WTC11 (cell line): ENCODE measurements at places on chromosomes 5 and 9.

- no peak for DNase-seq
These were observed 301.2 kb downstream of the KIAA0825 start for GRCh38 chr5:94316916-94317838.

- DNase-seq = no peak
These were observed 6.5 kb upstream of the FBXO10 start for GRCh38 chr9:37582548-37583157.

GRCh38 chr5:11684607-11685006 lies 219.6 kb downstream of the CTNND2 start:
- DNase-seq = no peak

- no peak for DNase-seq
These were observed 23.8 kb downstream of the SHC3 start for GRCh38 chr9:89154651-89155336.

DNA sequence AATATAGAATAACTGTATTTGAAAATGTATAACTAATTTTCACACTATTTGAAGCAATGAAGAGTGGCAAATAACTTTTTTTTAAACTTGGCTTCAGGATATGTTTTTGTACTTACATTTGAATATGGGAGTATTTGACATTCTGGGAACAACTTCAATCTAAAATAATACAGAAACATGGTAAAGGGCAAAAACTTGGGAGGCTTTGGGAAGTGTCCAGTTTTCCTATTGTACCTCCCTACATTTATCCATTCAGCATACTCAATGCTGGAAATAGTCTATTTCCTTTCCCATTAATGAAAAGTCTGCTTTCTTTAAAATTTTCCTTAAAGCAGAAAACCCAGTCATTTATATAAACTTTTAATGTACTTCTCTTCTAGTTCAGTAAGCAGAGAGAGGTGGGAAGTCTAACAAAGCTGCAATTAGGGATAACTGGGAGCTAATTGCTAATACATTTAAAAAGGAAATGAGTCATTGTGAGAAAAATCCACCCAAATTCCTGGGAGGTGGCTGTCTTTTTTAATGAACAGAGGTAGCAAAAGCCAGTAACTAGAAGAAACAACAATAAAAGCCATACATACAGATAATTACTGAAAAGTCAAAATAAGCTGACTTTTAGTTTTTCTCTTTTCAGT lies 128.8 kb downstream of the FBN2 start:
- no peak for DNase-seq

DNA sequence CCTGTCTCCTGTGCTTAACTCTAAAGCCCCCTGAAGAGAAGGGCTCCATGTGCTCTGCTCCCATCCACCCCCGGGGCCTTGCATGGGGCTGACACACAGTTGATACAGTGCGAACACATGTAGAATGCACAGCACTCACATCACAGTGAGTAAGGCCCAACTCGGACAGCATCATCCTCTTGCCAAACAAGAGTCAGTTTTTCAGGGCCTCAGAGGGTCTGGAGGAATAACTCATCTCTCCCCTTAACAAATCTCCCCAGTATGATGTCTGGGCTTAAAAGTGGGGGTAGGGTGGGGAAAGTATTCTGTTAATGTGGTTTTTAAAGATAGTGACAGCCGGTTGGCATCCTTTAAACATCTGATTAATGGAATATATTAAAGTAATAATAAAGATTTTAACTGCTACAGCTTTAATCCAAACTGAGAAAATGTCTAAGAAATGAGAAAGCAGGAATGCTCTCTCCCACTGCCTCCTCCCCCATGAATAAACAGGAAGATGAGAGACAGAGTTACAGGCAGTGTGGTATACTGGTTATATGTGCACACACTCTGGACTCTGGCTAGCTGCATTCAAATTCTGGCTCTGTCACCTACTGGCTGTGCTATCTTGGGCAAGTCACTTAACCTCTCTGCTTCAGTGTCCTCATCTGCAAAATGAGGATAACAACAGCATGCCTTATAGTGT lies 22.5 kb downstream of the APBA1 start:
- DNase-seq = no peak

DNA sequence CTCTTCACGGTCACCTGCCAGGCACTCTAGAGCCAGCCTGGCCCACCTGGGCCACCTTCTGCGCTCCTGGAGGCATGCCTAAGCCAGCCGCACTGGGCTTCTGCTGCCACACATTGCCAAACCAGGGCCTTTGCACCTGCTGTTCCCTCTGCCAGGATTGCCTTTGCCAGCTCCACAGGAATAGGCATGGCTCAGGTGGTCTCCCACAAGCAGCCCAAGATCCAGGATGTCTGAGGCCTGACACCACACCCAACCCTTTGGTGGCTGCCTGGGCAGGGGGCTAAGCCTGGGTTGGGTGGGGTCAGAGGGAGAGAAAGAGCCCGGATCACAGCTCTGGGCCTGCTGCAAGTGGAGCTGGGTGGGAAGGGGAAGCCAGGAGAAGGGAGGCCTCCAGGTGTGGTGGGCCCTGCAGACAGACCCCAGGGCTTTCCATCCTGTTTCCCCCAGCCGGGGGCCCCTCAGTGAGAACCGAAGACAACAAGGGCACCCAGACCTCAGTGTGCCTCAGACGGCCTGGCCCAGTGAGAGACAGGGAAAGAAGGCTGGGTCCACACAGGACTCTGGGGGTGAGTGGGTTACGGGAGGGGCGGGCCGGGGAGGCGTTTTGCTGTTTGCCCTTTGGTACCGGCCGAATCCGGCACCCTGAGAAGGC lies 672 bp upstream of the SUSD3 start:
- DNase-seq = no peak

DNA sequence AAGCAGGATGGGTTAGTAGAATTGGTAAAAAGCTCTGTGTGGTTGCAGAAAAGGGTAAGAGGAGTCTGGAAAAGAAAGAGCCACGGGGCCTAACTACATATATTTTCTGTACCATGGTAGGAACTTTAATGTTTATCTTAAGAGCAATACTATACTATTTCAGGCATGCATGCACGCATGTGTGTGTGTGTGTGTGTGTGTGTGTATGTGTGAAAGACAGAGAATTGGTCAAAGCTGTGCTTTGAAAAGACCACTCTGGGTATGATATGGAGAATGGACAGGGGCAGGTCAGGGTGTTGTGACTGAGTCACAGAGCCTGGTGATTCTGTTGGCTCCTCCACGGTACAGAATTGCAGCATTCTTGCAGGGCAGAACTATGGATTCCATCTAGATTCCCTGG lies 339.3 kb downstream of the SLIT3 start:
- no peak for DNase-seq

- DNase-seq = no peak
These were observed 278.2 kb downstream of the SLIT3 start for GRCh38 chr5:169022718-169023117.

DNA sequence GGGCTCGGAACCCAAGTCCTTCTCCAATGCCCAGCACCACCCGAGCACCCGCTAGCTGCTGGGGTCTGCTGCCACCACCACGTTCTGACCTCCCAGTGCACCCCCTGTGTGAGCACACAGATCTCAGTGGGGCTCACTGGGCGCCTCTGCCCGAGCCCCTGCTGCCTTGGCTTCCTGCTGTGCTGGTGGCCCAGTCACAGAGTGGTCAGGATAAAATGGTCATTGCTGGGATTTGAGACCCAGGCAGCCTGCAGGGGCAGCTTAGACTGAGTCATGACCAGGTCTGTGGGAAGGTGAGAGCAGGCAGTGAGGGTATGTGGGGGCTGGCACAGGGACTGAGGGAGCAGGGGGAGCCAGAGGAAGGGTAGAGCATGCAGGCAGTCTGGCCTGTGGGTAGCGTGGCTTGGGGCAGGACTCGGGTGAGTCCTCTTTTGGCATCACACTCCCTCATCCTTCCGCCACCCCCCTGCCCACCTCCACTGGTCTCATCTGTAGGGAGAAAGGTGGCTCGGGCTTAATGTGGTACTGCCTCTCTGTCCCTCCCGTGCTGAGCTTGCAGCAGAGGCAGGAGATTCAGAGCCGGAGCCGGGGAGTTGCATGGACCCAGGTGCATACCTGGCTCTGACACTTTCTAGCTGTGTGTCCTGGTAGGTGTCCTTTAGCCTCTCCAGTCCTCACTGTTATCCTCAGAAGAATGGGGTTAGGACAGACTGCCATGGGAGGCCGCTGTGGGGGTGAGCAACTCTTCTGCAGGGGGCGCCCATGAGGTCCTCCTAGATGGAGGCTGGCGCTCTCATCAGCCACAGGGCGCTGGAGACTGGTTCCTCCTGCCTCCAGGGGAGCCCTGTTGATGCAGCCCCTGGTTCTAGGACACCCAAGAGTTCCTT lies 32.1 kb downstream of the USP20 start:
- peak; percentile 50 for DNase-seq

- DNase-seq = peak; percentile 90
These were observed 60.9 kb downstream of the CXXC5 start for GRCh38 chr5:139708877-139709581.

DNA sequence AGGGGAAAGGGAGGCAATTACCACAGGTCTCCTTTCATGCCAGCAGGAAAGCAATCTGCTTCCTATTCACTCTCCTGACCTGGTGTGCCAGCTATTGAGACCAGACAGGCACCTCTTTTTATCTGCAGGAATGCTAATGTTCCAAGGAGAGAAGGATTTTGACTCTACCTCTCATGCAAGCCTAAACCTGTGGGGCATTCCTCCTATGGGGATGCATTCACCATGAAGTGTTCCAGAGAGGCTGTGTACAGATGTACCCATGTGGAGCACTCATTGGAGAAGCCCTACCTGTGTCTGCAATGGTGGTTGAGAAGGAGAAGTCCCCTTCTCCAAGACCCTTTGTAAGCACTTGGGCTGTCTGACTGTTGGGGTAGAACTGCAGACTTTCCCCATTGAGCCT lies 45.4 kb upstream of the EDIL3 start:
- DNase-seq = no peak

- peak; percentile 67 for DNase-seq
These were observed 22.6 kb downstream of the DUSP1 start for GRCh38 chr5:172748341-172748843.

GRCh38 chr5:137629646-137630045 lies 106.2 kb downstream of the KLHL3 start:
- peak; percentile 46 for DNase-seq

- no peak for DNase-seq
These were observed 2.0 kb downstream of the SPINK7 start for GRCh38 chr5:148314187-148314586.

DNA sequence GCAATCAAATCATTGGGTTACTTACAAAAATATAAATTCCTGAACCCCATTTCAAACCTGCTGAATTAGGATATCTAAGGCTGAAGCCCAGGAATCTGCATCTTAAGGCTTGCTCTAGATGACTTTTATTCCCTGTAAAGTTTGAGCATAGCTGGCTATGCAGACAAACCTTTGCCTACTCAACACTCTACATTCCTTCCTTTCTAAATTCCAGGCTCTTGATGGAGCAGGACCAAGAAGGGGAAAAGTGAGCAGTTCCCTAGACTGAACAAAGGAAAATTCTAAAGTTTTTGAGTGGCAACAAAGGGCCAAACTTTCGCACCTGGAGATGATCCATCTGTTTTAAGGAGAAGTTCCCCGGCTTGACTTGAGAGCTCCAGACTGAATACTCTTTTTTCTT lies 9.8 kb upstream of the ADRA1B start:
- no peak for DNase-seq

DNA sequence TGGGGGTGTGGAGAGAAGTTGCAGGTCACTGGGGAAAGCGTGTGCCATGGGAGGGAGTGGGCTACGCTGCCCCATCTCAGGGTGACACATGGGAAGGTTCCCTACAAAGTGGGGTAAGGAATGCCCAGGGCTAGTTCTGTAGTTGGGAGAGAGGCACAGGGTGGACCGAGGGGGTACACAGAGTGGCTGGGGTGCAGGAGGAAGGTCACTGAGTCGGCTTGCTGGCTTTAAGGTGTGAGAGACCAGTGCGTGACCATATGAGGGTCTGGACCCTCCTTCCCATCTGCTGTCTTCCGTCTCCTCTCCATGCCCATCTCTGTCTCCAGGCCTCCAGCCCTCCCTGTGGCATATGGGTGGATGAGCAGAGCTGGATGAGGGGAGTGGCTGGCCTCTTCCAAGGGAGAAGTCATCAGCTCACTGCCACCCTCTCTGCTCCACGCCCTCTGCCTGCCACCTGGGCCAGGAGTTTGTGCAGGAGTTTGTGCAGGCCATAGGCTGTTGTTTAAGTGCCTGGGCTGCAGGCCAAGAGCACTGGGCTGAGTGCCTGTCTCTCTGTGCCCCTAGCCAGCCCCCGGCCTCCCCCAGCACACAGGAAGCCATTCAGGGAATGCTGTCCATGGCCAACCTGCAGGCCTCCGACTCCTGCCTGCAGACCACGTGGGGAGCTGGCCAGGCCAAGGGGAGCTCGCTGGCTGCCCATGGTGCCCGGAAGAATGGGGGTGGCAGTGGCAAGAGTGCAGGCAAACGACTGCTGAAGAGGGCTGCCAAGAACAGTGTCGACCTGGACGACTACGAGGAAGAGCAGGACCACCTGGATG lies 96.8 kb downstream of the PHF2 start:
- peak; percentile 5 for DNase-seq

- DNase-seq = no peak
These were observed 558.4 kb downstream of the PRDM9 start for GRCh38 chr5:24065779-24066178.

DNA sequence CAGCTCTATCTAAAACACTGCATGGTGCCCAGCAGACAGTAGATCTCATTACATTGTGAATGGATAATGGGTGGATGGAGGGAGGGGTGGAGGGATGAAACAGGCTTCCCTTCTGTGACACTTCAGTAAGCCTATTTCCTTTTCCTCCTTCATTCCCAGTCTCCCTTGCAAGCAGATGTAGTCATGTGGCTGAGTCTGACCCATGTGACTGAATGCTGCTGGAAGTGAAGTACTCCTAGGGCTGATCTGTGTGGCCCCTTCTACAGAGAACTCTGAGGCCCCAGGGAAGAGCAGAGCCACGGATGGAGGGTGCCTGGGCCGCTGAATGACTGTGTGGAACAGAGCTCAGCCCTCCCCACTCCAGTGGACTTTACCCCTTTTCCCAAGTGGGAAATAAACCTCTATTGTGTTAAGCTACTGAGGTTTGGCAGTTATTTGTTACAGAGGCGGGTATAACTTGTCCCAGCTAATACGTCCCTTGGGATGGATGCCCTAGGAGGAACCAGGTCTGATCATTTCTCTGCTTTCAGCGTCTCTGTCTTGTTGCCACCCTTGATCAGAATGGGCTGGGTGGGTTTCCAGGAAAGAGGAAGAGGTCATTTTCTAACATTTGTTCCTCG lies 176.1 kb upstream of the MVB12B start:
- no peak for DNase-seq

GRCh38 chr5:102932781-102933180 lies 177.7 kb downstream of the PAM start:
- no peak for DNase-seq

- DNase-seq = peak; percentile 89
These were observed 709 bp downstream of the IQGAP2 start for GRCh38 chr5:76403766-76404222.

DNA sequence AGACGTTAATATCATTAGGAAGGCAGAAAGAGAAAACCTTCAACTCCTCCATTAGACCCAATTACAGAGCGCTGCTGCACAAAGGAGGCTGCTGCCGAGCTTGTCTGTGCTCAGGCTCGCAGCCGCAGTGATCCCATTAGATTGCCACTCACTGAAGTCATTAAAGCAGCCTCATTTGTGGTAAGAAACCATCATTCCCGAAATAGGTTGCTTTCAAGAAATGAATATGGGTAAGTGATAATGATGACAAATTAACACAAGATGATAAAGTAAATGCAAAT lies 137.2 kb downstream of the CAVIN4 start:
- DNase-seq = no peak
